Stimulated activated CD4-positive, alpha-beta T cell treated with anti-CD3 and anti-CD28 coated beads, Interleukin-15, amount 100 ng/mL, for 1 hour (primary cell): ENCODE measurements at places on chromosomes 13 and 19.

- no peak for DNase-seq
Observed at GRCh38 chr13:103062079-103062478, 4.1 kb downstream of the SLC10A2 start.

- DNase-seq: no peak
Observed at GRCh38 chr13:114222461-114222968, 12.2 kb upstream of the CDC16 start.

DNA sequence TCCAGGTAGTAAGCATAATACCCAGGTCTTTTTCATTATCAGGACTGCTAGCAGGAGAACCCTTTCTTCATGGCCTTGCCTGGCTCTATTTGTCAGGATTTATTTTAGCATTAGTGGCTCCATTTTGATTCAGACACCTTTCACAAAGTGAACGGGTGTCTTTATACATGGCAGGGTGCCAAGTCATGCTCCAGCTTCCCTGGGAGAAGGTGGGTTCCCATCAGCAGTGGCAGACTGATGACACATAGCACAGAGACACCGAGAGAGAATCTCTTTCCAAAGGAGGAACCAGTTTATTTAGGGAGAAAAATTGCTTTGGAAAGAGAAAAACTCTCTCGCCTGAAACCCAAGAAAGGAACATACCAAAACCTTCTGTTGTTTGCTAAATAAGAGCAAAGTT lies 135.3 kb upstream of the TMTC4 start:
- no peak for DNase-seq

DNA sequence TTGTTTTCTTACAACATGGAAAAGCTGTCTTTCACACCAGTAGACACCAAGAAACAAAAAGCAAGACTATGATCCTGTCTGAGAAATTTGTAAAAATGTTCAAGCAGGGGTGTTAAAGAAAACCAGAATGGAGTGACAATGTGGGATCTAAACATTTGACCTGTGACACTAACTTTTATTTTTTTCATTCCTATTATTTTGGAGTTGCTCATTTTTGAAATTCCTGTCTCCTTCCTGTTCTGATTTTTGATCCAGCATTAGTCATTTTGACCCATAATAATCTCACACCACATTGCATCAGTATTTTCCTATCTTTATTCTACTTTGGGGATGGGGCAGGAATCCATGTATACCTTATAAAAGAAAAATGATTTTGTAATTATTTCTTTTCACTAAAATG lies 164.2 kb downstream of the DLEU7 start:
- no peak for DNase-seq

DNA sequence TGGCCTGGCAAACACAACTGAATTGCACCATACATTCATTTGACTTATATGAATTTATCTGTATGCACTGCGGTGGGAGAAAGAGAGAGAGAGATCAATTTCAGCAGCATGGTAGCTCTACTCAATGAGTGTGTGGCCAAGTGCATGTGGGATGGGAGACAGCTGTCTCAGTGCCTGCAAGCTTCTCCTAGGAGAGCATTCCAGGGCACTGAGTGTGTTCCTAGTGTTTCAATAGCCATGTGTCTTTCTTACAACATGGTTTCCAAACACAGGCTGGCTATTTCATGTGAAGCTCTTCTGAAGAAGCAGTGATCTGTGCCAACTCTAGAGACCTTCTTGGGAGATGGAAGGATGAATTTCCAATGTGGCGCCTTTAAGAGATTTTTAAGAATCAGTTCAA lies 43.5 kb downstream of the NEK5 start:
- DNase-seq: no peak

GRCh38 chr13:45575146-45575829 lies 40.3 kb downstream of the ERICH6B start:
- DNase-seq: no peak

GRCh38 chr13:75139291-75139690 lies 342.7 kb downstream of the TBC1D4 start:
- DNase-seq: no peak

DNA sequence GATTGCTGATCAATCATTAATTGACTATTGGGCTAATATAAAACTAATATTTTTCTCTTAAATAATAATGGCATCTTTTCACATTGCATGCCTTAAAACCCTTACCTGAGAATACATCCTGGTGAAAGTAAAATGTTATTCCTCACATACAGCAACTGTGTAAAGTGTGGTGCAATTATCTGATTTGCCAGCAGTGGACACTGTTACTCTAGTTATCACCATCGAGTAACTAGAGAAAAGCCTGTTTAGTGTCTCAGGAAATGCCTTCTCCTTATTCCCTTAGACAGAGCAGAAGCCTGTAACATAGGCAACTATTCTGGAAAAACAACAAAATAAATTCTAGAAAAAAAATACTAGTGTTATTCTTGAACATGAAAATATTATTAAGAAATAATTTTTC lies 459.8 kb downstream of the FGF14 start:
- DNase-seq: no peak

DNA sequence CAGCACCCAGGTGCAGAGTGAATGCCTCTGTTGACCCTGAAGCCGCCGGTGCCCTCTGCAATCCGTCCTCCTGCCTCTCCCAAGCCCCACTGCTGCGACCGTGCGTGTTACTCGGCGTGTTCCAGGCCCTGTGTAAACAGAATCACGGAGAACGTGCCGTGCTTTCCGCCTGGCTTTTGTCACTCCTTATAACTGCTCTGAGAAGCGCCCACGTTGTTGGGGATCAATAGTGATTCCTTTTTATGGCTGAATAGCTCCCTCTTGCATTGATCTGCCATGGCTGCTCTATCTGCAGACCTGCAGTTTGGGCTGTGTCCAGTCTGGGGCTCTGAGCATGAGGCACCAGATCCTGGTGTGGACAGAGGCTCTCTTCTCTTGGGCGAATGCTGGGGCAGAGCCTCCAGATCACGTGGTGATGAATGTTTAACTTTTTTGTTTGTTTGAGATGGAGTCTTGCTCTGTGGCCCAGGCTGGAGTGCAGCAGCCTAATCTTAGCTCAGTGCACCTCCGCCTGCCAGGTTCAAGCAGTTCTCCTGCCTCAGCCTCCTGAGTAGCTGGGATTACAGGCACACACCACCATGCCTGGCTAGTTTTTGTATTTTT lies 15.8 kb downstream of the ADPRHL1 start:
- DNase-seq: no peak

GRCh38 chr19:16678498-16678897 lies 17.6 kb downstream of the TMEM38A start:
- no peak for DNase-seq
